Mesenchymal stem cell (in vitro differentiated cells and primary cell): ENCODE measurements at places on chromosomes 7 and 10.
A peak's percentile ranks its signal among the peaks of the same experiment; 100 is the strongest.

DNA sequence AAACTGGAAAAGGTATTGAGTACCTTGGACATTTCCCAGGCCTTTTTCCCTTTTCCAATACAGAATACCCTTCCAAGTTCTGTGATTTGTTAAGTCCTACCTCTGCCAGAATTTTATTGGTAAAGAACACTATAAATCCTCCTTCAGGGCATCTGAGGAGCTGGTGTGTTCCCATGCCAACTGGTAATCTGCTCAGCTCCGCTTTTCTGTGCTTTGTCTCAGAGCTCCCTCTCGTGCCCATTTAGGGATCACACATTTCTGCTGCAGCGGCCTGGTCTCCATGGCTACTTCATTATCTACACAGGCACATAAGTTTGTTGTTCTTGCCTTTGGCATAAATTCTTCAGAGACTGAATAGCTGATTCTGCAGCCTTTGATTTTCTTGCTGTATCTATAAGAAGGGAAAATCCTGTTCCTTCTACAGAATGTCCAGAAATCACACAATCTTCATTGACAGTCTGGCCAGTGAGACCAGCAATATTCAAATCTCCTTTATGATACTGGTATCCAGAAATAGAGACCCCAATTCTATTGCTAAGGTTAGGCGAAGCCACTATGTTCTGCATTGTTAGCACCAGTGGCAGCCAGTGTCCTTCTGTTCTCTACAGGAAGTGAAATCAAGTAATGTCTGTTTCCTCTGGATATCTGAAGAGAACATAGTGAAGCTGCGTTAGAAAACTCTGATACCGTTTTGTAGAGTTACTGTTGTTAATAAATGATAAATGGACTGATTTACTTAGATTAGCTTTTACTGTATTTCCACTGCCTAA is 51.9 kb downstream of the DENND11 start:
- peak; percentile 88 for DNase-seq

GRCh38 chr10:47449102-47449978 is 34.6 kb downstream of the ANXA8 start:
- DNase-seq, result no peak

DNA sequence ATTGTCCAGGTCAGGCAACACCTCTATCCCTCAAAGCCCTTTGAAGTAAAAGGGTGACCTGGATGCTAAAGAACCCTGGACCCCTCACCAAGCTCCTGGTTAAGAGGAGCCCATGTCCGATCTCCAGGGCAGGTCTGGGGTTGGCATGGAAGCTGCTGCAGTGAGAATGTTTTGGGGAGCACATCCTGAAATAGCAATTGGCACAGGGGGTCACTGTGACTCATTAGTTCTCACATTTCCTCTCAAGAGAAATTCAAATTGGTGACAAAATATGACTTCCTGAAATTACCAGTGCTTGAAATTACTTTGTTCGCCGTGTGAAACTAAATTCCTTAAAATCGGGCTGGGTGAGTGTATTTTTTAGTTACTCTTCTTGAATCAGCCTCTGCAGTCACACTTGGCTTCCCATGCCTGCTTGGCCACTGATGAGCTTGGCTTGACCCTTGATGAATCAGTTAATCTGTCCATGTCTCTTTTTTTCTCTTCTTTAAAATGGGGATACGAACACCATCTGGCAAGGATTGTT is 18.8 kb upstream of the ARHGAP22 start:
- no peak for DNase-seq

GRCh38 chr10:75432176-75432575 is 752 bp downstream of the LRMDA start:
- DNase-seq, result no peak

GRCh38 chr10:69348816-69349541 is 67.7 kb downstream of the TACR2 start:
- no peak for DNase-seq

DNA sequence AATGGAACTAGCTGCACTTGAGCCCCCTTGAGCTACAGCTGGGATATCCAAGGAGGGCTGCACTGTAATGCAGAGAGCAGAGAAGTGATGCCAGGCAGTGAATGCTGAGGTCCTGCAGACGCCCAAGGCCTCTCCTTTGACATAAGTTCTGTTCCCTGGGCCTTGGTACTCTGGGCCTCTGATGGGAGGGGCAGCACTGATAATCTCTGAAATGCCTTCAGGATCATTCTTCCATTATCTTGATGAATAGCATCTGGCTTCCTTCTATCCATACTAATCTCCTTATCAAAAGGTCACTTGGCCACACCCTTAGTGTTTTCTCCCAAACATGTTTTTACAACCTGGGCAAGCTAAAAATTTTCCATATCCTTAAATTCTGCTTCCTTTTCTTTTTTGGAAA is 6.9 kb downstream of the GRB10 start:
- DNase-seq, result no peak

- DNase-seq, result no peak
Measured at GRCh38 chr10:124534826-124535601, 73.4 kb downstream of the LHPP start.

GRCh38 chr7:122902751-122903495 is 16.7 kb upstream of the CADPS2 start:
- DNase-seq, result no peak

- peak; percentile 95 for DNase-seq
Measured at GRCh38 chr7:94190599-94191061, 186.5 kb upstream of the BET1 start.

- no peak for DNase-seq
Measured at GRCh38 chr10:33493497-33493896, 159.0 kb upstream of the NRP1 start.

DNA sequence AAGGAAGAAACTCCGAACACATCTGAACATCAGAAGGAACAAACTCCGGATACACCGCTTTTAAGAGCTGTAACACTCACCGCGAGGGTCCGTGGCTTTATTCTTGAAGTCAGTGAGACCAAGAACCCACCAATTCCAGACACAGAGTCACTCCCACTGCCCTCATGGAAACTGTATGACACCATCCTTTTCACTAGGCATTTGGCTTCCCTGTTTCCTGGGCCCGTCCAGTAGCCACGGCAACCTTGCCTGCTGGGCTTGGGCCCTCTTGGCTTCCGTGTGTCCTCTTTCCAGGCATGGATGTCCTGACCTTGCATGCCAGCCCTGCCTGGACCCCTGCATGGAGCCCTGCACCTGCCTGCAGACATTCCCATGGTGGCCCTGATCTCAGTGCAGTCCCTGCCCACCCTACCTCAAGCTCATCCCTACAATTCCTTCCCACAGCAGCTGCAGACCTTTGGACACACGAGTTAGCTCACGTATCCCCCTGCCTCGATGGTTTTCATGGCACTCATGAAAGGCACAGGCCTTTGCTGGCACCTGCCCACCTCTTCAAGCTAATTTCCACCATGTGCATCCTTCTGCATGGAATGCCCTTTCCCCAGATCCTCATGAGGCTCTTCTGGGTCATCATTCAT is 6.7 kb downstream of the SH2D4B start:
- DNase-seq, result no peak

GRCh38 chr10:24494777-24495176 is 228.9 kb downstream of the ARHGAP21 start:
- no peak for DNase-seq

GRCh38 chr7:6158424-6159096 is 113.9 kb downstream of the CYTH3 start:
- DNase-seq, result no peak

GRCh38 chr10:103842605-103843004 is 12.8 kb downstream of the SH3PXD2A start:
- DNase-seq, result no peak

- DNase-seq, result no peak
Measured at GRCh38 chr7:98137134-98137825, 30.6 kb downstream of the LMTK2 start.

DNA sequence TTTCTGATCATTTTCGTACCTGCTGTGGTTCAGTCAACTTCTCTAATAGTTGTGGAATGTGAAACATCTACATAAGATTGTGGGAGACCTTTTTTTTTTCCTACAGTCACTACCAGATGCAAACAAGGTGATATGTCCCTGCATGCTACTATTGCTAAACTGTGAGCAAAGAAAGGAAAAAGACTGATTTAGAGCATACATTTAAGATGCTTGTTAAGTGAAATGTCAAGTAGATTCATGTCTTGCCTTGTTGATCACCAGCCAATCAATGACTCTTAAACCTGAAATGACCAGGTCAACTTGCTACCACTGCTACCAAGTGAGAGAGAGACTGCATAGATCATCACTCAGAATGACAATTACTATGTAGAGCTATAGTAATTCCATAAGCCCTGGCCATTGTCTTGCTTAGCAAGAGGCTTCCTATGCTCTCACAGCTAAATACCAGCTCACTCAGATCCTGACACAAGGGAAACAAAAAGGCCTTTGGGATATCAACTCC is 84.3 kb upstream of the SKAP2 start:
- no peak for DNase-seq

GRCh38 chr10:3757250-3757637 is 27.8 kb downstream of the KLF6 start:
- DNase-seq, result no peak

GRCh38 chr7:18552943-18553604 is 57.5 kb downstream of the HDAC9 start:
- DNase-seq, result no peak

DNA sequence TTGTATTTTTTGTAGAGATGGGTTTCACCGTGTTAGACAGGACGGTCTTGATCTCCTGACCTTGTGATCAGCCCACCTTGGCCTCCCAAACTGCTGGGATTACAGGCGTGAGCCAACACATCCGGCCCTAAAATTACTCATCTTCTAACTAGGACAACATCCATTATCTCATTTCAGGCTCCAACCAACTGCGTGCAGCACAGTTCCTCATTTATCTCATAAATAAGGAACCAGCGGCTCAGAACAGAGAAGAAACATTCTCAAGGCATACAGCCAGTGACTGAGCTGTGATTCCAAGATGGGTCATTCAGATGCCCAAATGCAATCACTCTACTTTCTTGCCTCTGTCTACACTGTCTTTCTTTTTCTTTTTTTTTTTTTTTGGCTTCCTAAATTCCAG is 356.1 kb downstream of the ELMO1 start:
- no peak for DNase-seq

- no peak for DNase-seq
Measured at GRCh38 chr10:124467165-124467564, 5.5 kb downstream of the LHPP start.

GRCh38 chr10:94403380-94404213 is 1.3 kb downstream of the TBC1D12 start:
- DNase-seq, result peak; percentile 88

GRCh38 chr7:141572175-141572574 is 21.0 kb downstream of the AGK start:
- no peak for DNase-seq

- no peak for DNase-seq
Measured at GRCh38 chr7:4800926-4801838, 25.8 kb downstream of the AP5Z1 start.

DNA sequence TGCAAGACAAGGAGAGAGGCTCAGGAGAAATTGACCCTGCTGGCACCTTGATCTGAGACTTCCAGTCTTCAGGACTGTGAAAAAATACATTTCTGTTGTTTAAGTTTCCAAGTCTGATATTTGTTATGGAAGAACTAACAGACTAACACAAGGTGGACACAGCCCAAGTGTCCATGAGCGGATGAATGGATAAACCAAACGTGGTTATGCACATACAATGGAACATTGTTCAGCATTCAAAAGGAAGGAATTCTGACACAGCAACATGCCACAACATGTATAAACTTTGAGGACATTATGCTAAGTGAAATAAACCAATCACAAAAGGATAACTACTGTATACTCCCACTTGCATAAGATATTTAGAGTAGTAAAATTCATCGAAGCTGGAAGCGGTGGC is 76.5 kb downstream of the FAM13C start:
- no peak for DNase-seq

DNA sequence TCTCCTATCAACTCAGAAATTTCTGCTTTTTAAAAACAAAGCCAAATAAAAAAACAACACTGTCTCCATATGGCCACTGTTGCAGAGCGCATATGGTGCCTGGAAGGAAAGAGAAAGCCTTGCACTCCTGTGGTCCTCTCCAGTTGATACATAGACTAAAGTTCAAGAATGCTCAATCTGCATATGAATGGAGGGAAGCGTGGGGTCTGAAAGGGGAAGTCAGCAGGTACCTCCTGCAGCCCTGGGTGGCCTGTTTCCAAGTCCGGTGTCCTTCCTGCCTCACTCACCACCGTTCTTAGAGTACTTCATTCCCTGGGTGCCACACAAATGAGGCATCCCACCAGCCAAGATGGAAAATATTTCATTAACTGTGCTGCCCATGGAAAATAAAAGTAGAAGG is 138.3 kb upstream of the PALS2 start:
- no peak for DNase-seq

DNA sequence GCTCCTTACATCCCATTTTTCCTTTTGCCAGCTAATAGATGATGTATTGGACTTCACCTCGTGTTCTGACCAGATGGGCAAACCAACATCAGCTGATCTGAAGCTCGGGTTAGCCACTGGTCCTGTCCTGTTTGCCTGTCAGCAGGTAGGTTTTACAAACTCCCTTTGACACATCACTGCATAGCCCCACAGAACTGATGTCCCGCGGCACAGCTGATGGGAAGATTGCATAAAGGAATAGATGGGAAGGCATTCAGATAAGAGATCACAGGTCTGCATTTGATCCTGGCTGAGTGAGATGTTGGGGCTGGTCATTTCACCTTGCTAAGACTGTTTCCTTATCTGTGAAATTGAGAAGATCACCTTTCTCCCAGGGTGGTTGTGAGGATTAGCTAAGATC is 37.9 kb downstream of the PDSS1 start:
- DNase-seq, result no peak

GRCh38 chr7:20352573-20353306 is 22.0 kb downstream of the ITGB8 start:
- peak; percentile 24 for DNase-seq

- DNase-seq, result peak; percentile 54
Measured at GRCh38 chr7:105934572-105935185, 28.4 kb upstream of the CDHR3 start.

- DNase-seq, result no peak
Measured at GRCh38 chr10:32171204-32171603, 115.0 kb upstream of the KIF5B start.

GRCh38 chr7:22555476-22555875 is 55.5 kb upstream of the STEAP1B start:
- no peak for DNase-seq

- no peak for DNase-seq
Measured at GRCh38 chr10:17064435-17064834, 65.2 kb downstream of the CUBN start.

DNA sequence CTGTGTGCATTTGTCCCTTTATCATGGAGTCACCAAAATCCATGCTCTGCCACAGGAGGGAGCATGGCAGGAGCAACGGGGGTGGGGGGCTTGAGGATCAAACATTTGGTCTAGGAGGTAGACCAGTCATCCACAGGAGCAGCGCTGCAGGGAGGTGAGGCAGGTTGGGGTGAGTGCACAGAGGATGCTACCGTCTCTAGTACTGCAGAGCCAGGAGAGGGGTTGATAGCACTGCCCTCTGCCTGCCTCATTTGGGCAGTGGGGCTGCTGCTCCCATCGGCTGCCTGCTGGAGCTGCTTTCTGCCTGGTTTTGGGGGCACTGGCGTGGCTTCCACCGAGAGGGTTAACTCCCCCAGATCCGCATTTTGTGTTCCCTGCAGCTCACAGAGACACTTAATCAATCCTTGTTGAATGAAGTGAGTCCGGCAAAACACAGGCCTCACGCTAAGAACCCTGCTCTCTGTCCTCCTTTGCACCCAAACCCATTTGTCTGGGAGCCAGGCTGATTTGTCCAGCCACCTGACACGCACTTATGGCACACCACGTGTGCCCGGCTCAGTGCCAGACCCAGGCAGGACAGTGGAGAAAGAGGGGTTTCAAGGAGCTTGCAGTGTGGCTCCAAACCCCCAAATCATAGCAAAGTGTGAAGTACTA is 527.1 kb upstream of the FOXK1 start:
- no peak for DNase-seq

GRCh38 chr10:62946278-62946677 is 130.1 kb upstream of the EGR2 start:
- DNase-seq, result no peak
